ENCODE measurements at places on chromosomes 5 and 9.

DNA sequence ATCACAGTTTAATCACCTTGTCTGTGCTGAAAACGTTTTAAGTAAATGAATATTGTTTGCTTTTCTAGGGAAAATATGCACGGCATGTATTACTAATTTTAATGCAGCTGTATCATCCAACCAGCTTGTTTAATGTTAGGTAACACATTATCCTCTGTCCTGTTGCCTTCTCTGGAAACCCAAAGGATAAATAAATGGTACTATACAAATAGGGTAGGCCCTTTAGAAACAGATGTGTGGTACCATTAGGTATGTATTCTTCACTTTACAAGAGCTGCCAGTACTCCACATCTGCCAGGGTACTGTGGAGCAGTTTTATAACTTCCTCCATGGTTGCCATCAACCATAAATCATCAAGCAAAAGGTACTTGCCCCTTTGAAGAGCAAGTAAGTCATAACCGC lies 42.9 kb downstream of the FAF2 start:
- DNase-seq, result no peak

DNA sequence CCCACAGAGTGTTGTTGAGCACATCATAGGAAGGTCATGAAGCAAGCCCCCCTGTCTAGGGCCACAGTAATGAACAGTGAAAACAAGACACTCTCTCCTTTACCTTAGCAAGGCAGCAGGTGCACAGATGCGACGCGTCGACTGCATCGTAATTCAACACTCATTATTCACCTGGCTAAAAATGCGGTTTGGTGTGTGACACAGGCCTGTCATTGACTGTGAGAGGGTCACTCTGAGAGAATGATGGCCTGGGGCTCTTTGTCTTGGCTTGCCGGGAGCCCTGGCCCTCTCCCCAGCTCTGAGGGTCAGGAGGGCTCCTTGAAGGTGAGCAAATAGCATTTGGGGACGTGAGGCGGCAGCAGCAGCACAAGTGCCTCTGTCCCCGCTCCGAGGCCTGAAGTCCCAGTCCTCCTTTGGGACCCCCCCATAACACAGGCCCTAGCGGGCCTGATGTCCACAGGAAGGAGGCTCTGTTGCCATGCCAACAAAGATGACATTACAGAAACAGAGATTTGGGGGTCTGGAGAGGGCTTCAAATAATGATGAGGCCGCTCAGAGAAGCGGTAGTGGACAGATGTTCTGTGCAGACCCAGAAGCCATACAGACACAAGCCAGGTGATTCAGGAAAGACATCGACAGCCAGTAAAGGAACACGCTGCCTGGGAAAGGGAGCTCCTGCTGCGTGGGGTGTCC lies 46.7 kb downstream of the SHB start:
- DNase-seq, result no peak

DNA sequence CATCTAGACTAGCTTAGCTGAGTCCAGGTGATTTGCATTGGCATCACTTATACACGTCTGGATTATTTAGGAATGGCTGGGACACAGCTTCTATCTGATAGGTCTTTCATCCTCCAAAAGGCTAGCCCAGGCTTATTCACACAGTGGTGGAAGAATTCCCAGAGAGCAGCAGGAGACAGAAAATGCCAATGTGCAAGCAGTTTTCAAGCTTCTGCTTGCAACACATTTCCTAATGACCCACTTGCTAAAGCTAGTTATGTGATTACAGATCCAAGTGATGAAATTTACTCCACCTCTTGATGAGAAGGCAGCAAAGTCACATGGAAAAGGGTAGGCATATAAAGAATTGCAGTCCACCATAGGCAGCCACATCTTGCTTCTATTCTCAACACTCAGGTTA lies 44.2 kb upstream of the MAST4 start:
- no peak for DNase-seq

DNA sequence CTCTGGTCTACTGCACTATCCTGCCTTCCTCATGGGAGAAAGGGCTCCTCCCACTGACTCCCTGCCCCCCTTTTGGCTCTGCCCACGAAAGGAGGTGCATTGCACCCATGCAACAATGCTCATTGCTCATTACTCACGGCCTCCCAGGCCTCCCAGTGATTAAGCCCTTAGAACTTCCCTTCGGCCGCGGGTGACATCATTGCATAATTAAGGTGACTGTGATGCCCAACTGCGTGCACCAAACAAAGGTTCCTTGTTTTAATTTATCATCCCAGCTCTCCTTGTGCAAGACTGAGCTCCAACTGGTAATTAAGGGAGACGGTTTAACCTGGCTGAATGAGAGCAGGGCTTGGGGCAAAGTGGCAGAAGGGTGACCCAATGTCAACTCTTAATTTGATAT lies 180.4 kb downstream of the GAS1 start:
- DNase-seq, result no peak

DNA sequence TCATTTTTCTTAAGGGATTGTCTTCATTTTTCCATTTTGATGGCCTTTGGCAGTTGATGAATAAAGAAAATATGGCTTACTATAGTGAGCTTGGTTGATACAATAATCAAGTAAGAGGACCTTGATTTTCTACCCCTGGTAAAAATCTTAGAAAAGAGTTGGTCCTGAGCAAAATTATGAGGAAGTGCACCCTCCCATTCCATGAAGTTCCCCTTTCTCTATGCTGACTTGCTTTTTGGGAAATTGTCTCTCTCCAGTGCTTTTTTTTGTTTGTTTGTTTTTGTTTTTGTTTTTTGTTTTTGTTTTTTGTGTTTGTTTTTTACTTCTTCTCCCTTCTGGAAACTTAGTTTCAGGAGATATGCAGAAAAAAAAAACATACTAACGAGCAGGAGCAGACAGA lies 449.2 kb upstream of the ACTBL2 start:
- no peak for DNase-seq

- no peak for DNase-seq
Measured at GRCh38 chr5:135375040-135375793, 23.8 kb downstream of the MACROH2A1 start.

DNA sequence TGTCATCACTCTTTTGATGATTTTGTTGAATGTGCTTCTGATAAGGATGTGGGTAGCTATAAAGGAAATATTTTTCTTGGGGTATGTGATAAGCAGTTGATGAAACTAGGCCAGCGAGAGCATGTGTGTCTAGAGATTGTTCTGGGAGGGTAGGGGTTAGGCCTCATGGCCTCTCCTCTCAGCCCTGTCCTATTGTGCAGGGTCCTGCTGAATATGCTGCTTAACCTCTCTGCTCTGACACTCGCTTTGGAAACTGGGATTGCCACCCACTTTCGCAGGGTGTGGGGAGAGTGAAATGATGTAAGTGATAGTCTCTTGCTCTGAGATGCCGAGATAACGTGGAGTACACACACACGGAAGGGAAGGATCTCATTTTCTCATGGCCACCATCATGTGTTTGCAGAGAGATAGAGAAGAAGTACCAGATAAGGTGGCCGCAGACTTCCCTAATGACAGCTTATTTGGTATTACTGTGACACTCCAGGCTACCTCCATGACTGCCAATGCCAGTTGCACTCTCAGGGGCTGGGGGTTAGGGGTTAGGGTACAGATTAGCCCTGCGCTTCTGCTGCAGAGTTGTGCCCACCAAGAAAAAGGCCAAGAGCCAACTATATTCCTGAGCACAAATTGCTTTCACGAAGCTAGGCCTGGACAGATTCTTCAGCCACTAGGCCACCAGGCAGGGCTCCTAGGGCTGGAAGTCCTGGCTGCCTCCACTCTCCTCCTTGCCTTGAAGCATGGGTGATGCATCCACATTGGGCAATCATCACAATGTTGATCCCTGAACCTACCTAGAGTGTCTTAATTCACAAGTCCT lies 25.2 kb upstream of the TNFAIP8 start:
- no peak for DNase-seq

GRCh38 chr9:125910286-125910685 lies 163.1 kb downstream of the PBX3 start:
- DNase-seq, result no peak

DNA sequence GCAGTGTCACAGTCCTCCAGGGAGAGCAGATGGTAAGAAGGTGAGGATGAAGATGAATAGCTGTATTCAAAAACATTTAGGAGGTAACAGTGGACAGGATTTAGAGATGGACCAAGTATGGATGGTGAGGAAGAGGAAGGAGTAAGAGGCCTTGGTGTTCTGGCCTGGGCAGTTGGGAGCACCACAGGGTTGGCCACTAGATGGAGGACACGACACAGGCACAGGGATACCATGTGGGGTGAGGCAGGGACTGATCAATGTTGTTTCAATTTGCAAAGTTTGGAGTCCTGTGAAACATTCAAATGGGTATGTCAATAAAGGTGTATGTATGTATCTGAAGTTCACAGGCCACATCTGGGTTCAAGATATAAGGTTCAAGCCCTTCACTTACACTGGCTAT lies 141.1 kb upstream of the RASEF start:
- no peak for DNase-seq

GRCh38 chr5:34703767-34704713 lies 47.9 kb downstream of the RAI14 start:
- no peak for DNase-seq

GRCh38 chr9:79020276-79020675 lies 551.5 kb upstream of the TLE4 start:
- DNase-seq, result no peak

DNA sequence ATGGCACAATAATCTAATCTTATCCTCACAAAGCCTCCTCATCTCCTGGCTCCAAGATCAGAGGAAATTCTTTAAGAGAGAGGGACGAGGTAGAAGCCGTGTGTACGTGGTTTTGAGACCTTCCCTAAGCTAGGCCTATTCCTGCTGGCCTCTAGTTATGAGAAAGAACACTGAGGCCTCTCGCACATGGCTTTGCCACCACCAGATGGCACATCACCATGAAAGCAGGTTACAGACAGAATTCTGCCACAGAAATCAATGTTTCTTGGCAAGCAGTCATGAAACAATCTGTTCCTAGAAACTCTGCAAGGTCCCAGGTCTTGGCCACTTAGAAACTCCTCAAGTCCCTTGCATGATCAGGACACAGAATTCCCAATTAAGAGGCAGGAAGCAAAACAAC lies 268.2 kb upstream of the TAS2R1 start:
- peak; percentile 1 for DNase-seq

- DNase-seq, result no peak
Measured at GRCh38 chr5:68330574-68330973, 115.0 kb downstream of the PIK3R1 start.

- no peak for DNase-seq
Measured at GRCh38 chr9:95363051-95363841, 45.7 kb upstream of the FANCC start.

DNA sequence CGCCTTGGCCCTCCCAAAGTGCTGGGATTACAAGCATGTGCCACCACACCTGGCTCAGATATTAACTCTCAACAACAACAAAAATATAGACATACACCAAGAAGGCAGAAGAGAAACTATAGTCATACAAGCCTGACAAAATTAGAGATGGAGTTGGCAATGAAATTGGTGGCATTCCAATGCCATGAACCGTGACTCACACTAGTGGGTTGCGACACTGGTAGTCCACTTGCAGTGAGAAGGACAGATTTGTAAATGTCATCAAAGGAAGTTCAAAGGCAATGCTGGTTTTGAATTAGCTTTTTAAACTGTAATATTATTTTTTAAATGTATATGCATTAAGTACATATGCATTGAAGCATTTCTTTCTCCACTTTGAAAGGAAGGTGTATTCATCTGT lies 8.5 kb upstream of the DNAJC25 start:
- no peak for DNase-seq

GRCh38 chr5:151619812-151620460 lies 28.8 kb upstream of the FAT2 start:
- no peak for DNase-seq
